NCI-H526 (cell line): ENCODE measurements at places on chromosomes 16 and 17.
A peak's percentile ranks its signal among the peaks of the same experiment; 100 is the strongest.

GRCh38 chr17:55549140-55549539, 37.9 kb upstream of the SMIM36 start:
- DNase-seq = peak; percentile 14

DNA sequence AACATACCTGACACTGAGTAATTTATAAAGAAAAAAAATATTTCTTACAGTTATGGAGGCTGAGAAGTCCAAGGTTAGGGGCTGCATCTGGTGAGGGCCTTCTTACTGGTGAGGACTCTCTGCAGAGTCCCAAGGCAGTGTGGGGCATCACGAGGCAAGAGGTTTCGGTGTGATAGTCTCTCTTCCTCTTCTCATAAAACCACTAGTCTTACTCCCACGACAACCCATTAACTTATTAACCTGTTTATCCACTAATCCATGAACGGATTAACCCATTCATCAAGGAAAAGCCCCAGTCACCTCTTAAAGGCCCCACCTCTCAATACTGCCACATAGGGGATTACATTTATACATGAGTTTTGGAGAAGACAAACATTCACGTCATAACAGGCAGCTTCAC, 20.1 kb downstream of the CIITA start:
- DNase-seq = no peak

GRCh38 chr16:71289732-71290062, 495 bp upstream of the CMTR2 start:
- DNase-seq = no peak

DNA sequence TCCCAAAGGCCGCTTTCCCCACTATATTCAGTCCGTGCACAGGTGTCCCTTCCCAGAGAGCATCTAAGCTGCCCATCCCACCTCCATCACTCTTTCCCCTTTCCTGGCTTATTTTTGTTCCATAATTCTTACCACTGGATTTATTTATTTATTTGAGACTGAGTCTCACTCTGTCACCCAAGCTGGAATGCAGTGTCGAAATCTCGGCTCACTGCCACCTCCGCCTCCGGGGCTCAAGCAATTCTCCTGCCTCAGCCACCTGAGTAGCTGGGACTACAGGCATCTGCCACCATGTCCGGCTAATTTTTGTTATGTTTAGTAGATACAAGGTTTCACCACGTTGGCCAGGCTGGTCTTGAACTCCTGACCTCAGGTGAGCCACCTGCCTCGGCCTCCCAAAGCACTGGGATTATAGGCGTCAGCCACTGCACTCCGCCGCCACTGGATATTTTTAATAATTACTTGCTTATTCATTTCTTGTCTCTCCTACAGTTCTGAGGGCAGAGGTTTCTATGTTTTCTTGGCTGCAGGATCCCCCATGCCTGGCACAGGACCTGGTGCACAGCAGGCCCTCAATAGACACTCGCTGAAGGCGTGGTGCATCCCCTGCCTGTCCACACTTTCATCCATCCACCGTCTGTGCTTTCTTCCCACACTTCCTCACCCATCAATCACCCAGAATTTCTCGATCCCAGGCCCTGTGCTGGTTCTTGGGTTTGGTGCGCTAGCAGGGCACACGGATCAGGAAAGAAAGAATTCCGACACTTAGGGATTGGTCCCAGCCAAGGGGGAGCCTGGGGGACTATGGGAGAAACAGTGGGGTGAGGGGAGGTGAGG, 9.9 kb upstream of the ADGRG1 start:
- no peak for DNase-seq

DNA sequence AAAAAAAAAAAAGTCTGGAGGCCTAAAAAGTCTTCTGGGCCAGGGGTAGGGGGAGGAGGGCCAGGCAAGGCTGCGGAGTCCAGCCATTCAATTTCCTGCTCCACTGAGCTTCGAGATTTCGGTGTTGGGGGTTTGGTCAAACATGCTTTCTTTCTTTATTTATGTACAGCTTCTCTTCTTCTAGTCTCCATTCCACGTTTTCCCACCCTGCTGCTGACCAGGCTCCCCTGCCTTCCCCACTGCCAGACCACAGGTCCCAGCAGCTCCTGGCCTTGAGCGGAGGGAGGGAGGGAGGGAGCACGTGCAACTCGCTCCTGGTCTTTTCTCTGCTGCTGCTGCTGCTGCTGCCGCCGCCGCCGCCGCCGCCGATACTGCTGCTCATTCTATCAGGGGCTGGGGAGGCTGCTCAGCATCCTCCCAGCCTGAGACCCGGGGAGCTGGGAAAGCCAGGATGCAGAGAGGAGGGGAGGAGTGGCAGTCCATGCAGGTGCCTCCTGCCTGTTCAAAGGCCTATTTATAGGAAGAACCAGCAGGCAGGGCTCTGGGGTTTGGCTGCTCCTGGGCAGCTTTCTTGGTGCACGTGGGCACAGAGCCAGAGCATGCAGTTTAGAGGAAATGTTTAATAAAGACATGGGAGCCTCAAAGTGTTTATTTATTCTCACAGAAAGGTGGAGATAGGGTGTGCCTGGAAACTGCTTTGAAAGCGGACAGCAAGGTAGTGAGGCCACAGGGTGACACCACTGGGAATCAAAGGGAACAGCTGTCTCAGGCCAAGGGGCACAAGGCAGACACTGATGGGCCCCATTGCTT, 23.4 kb upstream of the ZFHX3 start:
- DNase-seq = peak; percentile 34

DNA sequence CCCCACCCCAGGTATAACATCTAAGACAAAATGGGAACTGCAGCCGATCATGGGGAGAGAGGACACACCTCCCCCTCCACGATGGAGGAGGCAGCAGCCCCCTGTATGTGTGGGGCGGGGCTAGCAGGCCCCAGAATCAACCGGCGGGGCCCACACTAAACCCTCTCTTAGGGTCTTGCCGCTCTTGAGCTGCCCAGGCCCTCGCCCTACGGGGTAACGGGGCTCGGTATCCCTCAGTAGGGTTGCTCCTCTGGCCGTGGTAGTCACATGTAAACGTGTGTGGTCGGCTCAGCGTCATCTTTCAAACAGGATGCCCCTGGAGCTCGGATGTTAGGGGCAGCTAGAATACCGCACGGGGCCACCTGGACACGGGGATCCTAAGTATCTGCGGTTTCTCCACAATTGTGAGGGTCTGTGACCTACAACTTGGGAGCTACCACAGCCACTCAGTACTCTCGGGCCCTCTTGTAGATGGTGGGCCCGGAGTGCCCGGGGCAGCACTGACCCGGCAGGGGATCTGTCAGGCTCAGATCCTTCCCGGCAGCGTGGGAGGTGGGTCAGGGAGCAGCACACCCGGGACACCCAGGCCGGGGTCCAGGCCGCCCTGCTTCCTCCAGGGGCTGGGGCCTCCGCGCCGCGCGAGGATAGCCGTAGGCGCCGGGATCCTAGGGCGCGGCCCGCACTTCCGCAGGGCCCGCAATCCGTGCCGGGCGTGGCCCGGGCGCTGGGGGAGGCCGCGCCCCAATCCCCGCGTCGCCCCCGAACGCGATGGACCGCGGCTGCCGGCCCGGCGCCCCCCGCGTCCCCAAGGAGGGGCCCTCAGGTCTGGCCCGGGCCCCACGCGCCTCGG, 781 bp downstream of the ARHGDIA start:
- peak; percentile 60 for DNase-seq

DNA sequence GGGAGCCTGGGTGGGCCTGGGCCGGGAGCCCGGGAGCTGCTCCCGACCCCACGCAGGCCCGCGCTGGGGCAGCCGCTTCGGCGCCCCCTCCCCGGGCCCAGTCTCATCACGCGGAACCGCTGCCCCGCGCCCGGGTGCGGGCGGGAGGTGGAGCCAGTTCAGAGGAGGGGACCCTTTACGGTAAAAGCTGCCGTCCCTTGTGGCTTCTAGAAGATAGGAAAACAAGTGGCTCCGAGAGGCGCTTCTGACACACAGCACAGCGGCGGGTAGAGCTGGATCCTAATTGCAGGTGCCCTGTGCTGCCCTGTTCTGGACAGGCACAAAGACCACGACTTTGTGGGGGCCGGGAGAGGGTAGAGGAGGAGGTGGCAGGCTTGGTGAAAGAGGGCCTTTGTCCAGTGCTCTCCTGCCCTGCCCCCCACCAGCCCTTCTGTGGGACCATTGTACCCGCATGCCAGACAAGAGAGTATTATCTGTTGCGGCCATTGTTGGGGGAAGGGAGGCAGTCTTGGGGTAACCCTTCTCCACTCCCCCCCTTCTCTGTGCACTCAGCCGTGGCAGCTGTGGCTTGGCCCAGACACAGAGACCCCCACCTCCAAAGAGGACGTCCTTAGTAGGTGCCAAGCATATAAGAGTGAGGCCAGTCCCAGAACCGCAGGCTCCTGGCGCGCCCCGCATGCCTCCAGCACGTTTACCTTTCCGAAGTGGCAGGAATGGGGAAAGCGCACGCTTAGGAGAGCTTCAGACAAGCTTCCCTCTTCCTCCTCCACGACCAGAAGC, 736 bp downstream of the CNP start:
- peak; percentile 48 for DNase-seq

- DNase-seq = no peak
These were observed 22.6 kb upstream of the MPHOSPH6 start for GRCh38 chr16:82192665-82193064.

GRCh38 chr17:38747463-38748148, 530 bp downstream of the PCGF2 start:
- DNase-seq = no peak

DNA sequence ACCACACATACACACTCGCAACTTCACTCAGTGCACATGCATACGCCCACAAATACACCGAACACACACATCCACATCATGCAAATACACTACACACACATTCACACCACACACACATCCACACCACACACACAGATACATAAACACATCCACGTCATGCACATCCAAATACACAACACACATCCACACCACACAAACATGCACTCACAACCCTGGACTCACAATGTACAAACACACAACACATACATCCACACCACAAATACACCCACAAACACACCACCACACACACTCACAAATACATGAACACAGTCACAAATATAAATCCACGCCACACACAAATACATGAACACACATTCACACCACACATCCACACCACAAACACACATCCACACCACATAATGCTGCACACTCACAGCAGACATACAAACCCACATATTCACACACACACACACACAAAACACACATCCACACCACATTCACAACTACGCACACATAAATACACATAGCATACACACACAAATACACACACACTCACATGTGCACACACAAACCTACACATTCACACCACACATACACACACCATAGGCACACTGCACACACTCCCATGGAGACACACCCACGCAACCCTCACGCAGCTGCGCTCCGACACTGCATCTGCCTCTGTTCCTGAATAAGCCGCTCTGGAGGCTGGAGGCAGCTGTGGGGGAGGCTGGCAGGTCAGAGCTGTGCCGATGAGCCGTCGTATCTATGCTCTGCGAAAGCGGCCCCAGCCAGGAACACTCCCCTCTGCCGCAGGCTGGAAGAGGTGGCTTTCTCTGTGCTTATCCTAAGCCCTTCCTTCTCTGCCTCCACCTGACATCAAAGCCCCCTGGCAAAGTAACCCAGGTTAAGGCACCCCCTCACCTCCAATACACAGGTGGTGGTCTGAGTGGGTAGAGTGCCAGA, 141.8 kb downstream of the GRIN2A start:
- no peak for DNase-seq

DNA sequence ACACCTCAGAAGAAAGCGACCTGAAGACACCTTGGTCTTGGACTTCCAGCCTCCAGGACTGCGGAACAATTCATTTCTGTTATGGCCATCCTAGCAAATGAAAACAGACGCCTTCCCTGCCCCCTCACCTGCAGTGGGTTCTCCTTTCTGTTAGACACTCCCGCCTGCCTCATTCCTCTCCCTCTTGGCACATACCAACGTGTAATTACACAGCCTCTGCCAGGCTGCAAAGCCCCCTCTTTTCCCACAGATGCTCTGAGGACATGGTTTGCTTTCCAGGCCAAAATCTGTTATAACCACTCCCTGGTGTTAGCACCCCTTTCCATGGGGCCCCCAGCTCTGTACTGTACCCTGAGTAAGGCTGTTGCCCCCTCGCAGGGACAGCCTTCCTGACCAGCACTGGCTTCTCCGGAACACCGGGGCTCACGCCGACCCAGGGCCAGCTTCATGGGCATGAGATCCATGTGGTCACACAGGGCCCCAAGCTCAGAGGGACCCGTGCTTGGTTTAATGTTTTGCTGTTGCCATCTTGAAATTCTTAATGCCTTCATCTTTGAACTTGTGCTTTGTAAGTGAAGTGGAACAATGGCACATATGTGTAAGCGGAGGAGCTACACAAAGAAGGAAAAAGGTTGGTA, 64.1 kb downstream of the SDK2 start:
- no peak for DNase-seq

GRCh38 chr16:88045820-88046303, 94.6 kb downstream of the BANP start:
- DNase-seq = no peak

- no peak for DNase-seq
These were observed 33.7 kb upstream of the HSBP1 start for GRCh38 chr16:83774066-83774465.

DNA sequence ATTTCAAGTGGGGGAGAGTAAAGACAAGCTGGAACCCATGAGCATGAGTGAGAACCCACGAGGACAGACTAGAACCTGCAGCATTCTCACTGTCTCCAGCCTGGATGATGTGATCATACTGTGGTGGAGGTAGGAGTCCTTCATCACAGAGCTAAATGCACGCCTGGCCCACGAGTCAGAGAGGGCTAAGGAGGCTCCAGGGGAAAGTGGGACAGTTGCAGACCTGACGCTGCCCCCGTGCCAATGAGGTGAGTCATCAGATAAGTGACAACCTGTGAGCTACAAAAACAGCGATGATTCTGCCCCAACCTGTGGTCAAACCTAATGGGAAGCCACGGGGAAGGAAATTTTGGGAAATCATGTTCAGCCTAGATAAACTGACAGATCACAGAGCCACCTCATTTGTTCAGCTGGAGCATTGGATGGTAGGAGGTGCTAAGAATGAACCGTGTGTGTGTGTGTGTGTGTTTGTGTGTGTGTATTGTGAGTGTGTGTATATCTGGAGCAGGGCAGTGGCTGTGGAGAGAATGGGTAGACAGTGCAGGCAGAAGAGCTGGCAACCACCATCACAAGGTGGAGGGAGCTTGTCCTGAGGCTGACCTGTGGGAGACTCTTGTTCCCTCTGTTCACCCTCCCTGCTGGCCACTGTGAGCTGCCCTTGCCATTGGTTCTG, 131.8 kb downstream of the UTP18 start:
- DNase-seq = no peak

GRCh38 chr17:8079291-8080207, 8.0 kb downstream of the ALOX12B start:
- peak; percentile 88 for DNase-seq
